ENCODE measurements at places on chromosomes 11 and 22.

GRCh38 chr11:65516135-65516968 is 8.5 kb upstream of the SCYL1 start:
- no peak for DNase-seq

DNA sequence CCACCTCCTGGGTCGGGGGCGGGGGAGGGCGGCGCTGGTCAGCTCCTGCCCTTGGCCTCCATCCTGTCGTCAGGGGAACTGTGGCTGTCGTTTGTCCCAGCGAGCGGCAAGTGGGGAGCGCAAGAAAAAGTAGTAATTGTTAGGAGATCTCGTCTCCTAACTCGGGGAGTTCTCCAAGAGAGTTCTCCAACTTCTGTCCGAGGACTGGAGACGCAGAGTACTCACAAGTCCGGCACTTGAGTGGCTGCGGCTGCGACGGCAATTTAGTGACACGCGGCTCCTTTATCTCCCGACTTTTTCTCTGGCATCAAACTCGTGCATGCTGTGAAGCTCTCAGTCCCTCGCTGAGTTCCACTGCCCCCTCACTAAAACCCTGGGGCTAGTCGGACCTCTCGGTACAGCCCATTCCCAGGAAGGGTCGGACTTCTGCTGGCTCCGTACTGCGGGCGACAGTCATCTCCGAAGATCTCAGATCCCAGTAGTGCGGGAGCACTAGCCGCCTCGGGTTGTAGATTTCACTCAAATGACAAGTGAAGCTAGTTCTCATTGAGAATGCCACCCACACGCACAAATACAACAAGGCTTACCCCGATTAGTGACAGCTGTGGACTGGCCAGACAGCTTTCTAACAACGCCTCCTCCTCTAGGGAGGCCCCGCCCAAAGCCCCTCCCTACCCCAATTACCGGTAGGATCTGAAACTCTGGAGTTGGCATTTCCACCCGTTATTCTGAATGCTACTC is at the start of gene PGR:
TSS of gene PGR (minus strand) at position 611 of the 741 bp plus-strand sequence. CDS start 743 bp downstream, outside the sequence.
- DNase-seq = peak; percentile 14

- DNase-seq = no peak
Measured at GRCh38 chr11:115515647-115516395, 11.6 kb upstream of the CADM1 start.

DNA sequence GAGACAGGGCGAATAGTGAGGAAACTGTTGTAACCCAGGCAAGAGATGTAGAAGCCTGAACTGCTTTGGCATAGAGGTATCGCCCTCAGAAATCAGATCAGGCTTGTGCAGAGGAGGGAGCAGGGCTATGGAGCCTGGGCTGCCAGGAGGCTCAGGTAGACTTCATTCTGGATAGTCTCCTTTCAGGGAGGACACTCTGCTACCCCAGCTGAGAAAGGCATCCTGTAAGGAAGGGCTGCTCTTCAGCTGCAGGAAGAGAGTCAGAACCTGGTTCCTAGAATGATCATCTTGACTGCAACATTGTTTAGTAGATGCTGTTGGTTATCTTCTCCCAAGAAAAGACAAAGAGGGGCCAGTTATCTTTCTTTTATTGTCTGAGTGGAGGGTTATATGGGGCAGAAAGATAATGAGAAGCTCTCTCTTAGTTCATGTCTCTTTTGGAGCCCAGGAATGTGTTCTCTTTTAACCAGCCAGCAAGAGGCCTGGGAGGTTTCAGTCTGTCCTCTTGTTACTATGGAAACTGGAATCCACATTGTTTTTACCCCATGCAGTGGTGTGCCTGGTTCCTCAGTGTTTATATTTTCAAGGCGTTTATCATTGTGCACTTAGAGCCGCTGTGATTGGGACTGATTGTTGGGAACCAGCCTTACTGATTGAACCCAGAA is 95.7 kb downstream of the STIM1 start:
- DNase-seq = no peak

DNA sequence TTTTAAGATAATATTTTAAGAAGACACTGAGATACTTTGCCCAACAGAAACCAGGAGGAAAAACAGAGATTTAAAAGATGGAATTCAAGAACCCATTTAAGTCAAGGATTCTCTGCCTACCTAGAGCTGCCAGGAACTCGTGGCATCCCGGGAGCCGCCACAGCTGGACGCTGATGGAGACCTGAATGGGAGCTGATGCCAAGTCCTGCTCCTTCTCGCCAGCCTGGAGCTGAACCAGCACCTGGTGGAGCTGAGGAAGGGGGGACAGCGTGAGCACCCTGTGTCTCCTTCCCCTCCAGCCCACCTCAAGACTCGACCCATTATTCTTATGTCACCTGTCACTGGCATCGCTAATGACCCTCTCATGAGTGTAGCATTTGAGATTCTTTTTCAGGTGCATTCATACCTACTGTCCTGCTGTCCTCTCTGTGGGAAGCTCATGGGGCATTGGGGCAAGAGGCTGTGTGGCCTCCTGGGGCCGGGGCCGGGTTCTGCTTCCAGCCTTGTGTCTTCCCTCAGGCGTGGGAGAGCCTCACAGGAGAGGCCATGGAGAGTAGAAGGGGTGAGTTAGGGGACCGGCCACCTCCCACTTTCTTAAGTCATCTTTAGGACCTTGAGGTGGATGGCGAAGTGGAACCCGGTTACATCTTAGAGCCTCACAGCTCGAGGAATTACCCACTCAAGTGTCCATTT is 70.8 kb upstream of the PITPNB start:
- no peak for DNase-seq
